A549 (cell line): ENCODE measurements at places on chromosomes 4 and X. TPM values are rescaled to one million over a fixed set of nuclear protein-coding genes. Genes with fewer than 3 reads are reported as not detected.

APLN gene
- 0.74 to 0.77 TPM (median 0.75 TPM) in 3 replicates for polyA plus RNA-seq

SPON2 gene
- polyA plus RNA-seq = 0.07 to 0.54 TPM (median 0.15 TPM) in 3 replicates

MAGEB17 gene
- not detected in 3 replicates for polyA plus RNA-seq

SH3BGRL gene
- 47.9 to 61.2 TPM (median 57.8 TPM) in 3 replicates for polyA plus RNA-seq

KLHL13 gene
- 0.76 to 0.82 TPM (median 0.77 TPM) in 3 replicates for polyA plus RNA-seq

JCHAIN gene
- 0.09 to 0.17 TPM (median 0.15 TPM) in 3 replicates for polyA plus RNA-seq

SLIT2 gene
- polyA plus RNA-seq = not detected in 3 replicates

DMP1 gene
- not detected in 3 replicates for polyA plus RNA-seq

HEPH gene
- 0.08 TPM in 1 of 3 replicates, not detected in the others for polyA plus RNA-seq

NIPAL1 gene
- 0.29 to 0.41 TPM (median 0.38 TPM) in 3 replicates for polyA plus RNA-seq
